ENCODE measurements at places on chromosomes 7 and 10.

DNA sequence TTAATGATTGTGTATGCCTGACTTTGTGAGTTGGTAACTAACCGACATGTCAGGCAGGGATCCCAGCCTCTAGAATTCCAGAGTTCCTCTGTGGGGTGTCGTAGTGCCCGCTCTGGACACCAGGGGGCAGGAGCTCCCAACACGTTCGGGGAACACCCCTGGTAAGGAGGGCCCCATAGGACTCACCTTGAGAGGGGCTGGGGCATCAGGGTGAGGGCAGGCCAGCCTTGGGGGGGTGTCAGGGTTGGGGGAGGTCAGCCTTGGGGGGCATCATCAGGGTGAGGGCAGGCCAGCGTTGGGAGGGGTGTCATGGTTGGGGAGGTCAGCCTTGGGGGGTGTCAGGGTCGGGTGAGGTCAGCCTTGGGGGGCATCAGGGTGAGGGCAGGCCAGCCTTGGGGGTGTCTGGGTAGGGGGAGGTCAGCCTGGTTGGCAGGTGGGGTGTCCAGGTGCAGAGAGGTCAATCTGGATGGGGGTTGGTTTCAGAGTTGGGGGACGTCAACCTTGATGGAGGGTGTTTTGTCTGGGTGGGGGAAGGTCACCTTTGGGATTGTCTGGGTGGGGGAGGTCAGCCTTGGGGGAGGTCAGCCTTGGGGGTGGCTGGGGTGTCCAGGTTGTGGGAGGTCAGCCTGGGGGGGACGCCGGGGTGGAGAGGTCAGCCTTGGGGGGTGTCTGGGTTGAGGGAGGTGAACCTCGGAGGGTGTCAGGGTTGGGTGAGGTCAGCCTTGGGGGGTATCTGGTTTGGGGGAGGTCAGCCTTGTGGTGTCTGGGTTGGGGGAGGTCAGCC is 45.6 kb upstream of the SUN1 start:
- peak; percentile 70 for DNase-seq

DNA sequence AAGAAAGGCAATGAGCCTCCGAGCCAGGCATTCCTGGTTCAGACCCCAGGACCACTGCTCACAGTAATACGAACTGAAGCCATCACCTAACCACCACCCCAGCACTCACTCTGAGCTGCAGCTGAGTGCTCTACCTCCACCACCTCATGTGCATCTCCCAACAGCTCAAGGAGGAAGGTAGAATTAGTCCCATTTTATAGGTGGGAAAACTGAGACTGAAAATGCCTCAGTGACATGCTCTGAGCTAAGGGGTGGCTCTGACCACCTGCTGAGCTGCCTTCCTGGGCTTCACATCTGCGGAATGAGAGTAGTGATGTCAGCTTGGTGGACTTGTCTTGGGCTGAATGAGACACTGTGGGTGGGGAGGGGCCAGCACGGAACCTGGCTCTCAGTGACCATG is 159.7 kb upstream of the UNC5B start:
- DNase-seq: no peak

DNA sequence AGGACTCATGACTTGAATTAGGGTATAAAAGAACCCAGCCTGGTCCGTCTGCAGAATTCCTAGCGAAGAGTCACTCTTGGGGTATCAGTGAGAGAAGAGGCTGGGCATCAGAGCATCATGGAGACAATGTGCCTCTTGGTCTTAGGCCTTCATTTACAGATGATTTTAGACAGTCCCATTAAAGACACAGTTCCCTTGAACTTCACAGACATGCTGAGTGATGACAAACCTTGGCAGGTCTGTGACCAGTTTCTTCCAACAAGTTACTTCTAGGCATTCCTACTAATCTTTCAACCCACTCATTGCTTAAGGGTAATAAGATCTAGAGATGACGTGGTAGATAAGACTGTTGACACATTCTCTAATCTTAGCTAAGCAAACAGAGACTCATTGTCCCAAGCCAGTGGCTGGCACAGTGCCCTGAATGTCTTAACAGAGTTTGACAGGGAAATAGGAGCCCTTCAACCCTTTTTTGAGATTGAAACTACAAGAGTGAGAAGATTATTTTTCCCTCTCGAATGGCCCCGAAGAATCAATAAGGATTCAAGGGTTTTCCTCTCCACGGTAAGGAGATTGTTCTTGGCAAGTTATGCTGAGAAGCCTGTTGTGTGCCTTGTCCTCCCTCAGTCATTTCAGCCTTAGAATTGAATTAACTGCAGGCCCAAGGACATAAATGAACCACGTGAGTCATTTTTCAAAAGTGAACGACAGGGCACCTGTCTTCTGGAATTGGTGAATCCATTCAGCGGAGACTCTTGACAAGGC is 281.1 kb downstream of the CCDC3 start:
- peak; percentile 98 for DNase-seq

DNA sequence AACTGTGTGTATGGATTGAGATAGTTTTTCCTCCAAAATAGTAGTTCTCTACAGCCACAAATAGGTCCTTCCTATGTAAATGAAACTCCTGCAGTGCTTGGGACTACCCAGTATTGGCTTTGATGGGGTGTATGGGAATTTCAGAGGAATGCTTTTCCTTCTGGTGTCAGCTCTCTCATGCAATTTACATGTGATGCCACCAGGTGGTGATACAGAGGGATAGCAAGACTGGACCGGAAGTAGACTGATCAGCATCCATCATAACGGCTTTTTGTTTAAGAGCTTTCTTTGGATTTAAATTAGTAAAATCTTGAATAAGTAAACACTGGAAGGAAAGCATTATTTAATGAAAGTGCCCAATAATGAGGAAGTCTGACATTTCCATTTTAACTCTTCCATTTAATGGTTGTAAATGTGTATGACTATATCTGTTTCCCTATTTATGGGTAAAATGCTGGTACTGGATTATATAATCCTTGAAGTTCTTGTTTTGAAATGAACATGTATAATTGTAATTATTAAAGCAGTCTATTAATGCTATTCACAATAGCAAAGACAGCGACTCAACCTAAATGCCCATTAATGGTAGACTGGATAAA is 22.7 kb downstream of the DYNC1I1 start:
- DNase-seq: peak; percentile 59

DNA sequence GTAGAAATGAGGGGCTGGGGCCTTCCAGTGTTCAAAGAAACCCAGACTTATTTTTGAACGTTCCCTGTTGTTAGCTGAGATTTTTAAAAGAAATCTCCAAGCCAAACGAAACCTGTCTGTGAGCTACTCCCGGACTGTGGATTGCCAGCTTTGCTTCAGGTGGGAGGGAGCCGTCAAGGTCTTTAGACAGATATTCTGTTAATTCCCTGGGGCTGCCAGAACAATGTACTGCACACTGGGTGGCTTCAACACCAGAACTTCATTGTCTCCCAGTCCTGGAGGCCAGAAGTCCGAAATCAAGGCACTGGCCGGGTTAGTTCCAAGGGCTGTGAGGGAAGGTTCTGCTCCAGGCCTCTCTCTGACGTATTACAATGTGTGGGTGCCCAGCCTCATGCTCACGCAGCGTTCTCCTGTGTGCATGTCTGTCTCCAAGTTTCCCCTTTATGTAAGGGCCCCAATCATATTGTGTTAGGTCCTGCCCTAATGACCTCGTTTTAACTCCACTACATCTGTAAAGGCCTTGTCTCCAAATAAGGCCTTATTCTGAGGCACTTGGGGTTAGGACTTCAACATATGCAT is 60.0 kb upstream of the GJD4 start:
- no peak for DNase-seq

DNA sequence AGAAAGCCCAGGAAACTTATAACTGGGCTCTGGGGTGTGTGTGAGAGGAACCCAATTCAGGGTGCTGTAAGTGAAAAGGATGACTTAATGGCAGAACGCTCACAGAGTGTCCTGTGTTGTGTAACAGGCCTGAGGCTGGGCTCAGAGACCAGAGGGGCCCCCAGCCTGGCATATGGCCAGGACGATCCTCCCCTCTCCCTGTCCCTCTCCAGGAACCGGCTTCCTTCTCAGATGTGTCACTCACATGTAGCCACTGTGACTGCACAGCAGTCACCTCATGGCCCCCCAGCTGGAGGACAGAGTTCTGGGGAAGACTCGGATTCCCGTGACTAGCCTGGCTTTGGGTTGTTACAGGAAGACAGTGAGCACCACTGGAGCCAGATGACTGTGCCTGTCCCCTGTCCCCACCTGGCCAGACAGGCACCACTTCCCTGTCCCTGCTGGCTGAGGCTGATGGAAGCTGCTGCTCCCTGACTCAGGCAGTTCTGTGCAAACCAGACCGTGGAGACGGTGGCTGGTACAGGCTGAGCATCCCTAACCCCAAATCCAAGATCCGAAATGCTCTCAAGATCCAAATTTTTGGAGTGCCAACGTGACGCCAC is 220.5 kb downstream of the MLLT10 start:
- peak; percentile 15 for DNase-seq

- peak; percentile 82 for DNase-seq
These were observed 355.7 kb upstream of the AKR1E2 start for GRCh38 chr10:4470231-4470835.

GRCh38 chr7:44678471-44679179 is 70.0 kb upstream of the ZMIZ2 start:
- peak; percentile 81 for DNase-seq

GRCh38 chr7:155843426-155844018 is 31.3 kb upstream of the SHH start:
- no peak for DNase-seq

DNA sequence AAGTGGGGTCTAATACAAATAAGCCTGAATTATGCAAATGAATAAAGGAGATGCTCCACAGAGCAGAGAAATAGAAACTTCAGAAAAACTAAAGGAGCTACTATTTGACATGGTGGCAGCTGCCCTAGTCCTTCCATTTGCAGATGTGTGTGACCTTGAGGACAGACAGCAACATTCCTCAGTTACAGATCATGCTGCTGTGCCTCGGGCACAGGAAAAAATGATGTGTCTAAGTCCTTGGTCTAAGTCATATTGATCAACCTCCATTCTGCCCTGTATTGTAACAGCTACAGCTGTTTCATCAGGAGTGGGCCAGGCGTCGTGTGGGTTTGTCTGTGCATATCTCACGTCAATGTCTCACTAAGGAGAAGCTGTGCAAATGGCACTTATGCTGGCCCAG is 710.4 kb downstream of the TNS3 start:
- no peak for DNase-seq

DNA sequence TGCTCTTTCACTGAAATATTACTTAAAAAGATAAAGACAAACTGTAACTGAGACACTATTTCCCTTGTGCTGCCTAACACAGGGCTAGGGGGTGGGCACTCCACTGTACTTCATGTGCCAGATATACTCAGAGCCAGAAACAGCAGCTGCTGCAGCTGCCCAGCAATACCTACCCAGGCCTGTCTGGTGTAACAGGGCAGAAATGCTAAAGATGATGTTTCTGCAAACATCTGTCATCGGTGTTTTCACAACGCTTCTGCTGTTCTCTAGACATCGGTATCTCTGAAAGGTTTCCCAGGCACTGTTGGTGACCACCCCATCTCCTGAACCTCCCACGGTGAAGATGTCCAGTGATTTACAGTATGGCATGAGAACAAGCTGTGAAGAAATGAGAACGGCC is 42.7 kb downstream of the LAMB1 start:
- no peak for DNase-seq
